ENCODE measurements at places on chromosomes 16 and 17. TPM values are rescaled to one million over a fixed set of nuclear protein-coding genes. Genes with fewer than 3 reads are reported as not detected.

- no peak overlapping the region for H3K4me3 ChIP-seq
- H3K36me3 ChIP-seq: no peaks in the 10 kb centered on the region
- peaks cover 33% of the 10 kb centered on the region for H3K4me1 ChIP-seq
- H3K27ac ChIP-seq: no peak overlapping the region
Observed at GRCh38 chr16:10740845-10741208, 2.8 kb upstream of the NUBP1 start.

DNA sequence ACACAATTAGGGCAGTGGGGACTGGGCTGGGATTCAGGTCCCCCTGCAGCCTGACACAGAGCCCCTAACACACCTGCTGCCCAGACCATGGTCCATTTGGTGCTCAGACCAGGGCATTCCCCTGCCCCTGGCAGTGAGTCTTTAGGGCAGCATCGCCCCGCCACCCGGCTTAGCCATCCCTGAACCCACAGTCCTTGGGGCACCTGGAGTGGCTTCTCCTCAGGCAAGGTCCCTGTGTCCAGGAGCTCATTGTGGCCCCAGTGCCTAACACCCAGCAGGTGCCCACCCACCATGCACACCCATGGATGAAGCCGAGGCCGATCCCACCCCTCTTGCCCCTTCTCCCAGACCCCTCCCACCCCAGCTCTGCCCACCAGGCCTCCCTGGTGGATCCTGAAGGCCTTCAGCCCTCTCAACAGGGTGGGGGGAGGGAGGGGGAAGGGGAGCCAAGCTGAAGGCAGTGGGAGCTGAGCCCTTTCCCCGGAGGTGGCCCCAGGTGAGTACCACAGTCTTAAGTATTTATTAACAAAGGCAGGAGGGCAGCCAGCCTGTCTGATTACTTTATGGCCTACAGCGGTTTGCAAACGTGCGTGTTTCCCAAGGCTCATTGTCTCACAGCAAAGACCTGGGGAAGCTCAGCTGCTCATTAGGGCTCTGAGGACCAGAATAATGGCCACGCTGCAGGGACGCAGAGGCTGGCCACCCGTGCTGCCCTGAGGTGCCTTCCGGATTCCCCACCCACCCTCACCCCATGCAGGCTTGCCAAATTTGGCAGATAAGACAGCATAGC, 38.5 kb downstream of the RBFOX3 start:
- DNase-seq: no peak
- no peak overlapping the region for H3K4me3 ChIP-seq
- no peaks in the 10 kb centered on the region for H3K27me3 ChIP-seq
- H3K27ac ChIP-seq: no peak overlapping the region
- no peaks in the 10 kb centered on the region for H3K4me1 ChIP-seq
- H3K36me3 ChIP-seq: no peaks in the 10 kb centered on the region

DNA sequence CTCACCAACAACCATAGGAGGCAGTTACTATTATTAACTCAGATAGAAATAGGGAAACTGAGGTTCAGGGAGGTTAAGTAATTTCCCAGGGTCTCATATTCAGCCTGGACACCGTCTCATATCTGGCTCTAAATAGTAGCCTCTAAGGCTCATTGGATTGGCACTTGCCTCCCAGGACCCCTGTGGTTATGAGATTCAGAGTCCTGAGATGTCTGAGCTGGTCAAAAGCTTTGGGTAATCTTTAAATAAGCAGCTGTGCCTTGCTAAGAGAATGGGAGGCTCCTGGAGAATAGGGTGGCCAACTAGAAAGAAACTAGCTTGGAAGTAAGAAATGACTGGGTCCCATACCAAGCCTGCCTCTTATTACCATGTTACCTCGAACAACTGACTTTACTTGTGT, 50.3 kb upstream of the CRHR1 start:
- H3K4me1 ChIP-seq: no peaks in the 10 kb centered on the region
- H3K36me3 ChIP-seq: no peaks in the 10 kb centered on the region
- no peaks in the 10 kb centered on the region for H3K27me3 ChIP-seq
- H3K27ac ChIP-seq: no peak overlapping the region

DNA sequence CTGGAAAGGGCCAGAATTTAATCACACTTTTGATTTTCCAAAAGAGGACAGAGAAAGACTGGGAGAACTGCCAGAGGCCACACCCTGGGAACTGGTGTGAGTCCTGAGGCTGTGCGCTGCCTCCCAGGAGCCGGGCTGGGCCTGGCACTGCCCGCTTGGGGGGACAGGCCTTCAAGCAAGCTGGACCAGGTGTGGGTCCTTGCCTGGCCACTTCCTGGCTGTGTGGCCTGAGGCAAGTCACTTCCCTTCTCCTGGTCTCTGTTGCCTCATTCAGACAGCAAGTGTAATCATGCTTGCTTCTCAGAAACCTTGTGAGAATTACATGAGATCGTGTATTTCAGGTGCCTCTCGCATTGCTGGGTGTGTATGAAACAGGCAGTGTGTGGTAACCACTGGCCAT, 143.0 kb downstream of the SNX29 start:
- no peaks in the 10 kb centered on the region for H3K4me1 ChIP-seq
- no peak overlapping the region for H3K27ac ChIP-seq
- DNase-seq: no peak
- H3K4me3 ChIP-seq: no peak overlapping the region
- no peaks in the 10 kb centered on the region for H3K36me3 ChIP-seq
- H3K27me3 ChIP-seq: no peaks in the 10 kb centered on the region

- H3K27ac ChIP-seq: no peak overlapping the region
- no peak overlapping the region for H3K4me3 ChIP-seq
- no peak for DNase-seq
- no peaks in the 10 kb centered on the region for H3K4me1 ChIP-seq
Observed at GRCh38 chr17:51672065-51672464, 411.7 kb downstream of the UTP18 start.

GRCh38 chr17:82098939-82099763, 1.1 kb upstream of the FASN start:
- H3K4me1 ChIP-seq: peaks cover 20% of the 10 kb centered on the region
- DNase-seq: no peak
- peak overlapping the region; percentile 78 for H3K27ac ChIP-seq
- H3K36me3 ChIP-seq: no peaks in the 10 kb centered on the region
- peak overlapping the region; percentile 66 for H3K4me3 ChIP-seq

DNA sequence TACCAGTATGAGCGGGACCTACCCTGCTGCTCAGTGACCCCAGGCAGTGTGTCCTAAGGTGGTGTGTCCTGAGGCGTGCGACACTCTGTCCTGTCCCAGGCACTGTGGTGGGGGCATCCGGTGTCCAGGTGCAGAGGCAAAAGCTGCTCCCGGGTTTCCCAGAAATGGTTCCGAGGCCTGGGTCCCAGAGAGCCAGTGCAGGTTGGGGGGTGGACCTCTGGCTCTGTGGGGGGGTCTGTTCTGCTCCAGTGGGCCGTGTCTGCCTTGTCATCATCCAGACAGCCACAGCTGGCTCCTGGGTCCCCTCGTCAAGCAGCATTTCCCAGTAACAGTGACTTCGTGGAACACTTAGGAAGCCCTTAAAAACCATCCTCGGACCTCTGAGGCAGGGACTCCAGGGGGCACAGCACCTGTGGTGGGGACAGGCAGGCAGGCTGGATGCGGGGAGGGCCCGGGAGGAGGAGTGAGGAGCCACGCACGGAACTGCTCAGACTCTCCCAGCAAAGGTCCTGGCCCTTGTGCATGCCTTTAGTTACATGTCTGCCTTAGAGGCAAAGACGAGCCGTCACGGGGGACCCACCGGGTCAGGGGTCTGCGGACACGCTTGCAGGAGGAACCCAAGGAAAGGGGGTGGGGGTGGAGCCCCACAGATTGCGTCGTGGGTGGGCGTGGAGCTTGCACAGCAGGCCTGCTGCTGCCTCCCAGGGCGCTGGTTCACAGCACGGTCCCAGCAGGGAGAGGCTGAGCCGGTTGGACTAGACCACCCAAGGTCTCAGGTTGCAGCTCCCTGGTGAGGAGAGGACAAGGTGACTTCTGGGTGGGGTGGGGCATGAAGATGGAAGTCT, 5.6 kb downstream of the SLC16A3 start:
- H3K4me3 ChIP-seq: no peak overlapping the region
- no peaks in the 10 kb centered on the region for H3K36me3 ChIP-seq
- H3K4me1 ChIP-seq: peaks cover 60% of the 10 kb centered on the region
- no peak for DNase-seq
- H3K27ac ChIP-seq: no peak overlapping the region

GRCh38 chr16:21157632-21158031, 842 bp upstream of the LDAF1 start:
- H3K27me3 ChIP-seq: no peaks in the 10 kb centered on the region
- peak overlapping the region; percentile 73 for H3K4me3 ChIP-seq
- no peak for DNase-seq
- H3K27ac ChIP-seq: no peak overlapping the region
- no peaks in the 10 kb centered on the region for H3K36me3 ChIP-seq

GRCh38 chr17:19239544-19239943, 2.4 kb downstream of the EPN2 start:
- no peak overlapping the region for H3K4me3 ChIP-seq
- no peak for DNase-seq
- H3K27me3 ChIP-seq: no peaks in the 10 kb centered on the region
- H3K36me3 ChIP-seq: no peaks in the 10 kb centered on the region
- peaks cover 5% of the 10 kb centered on the region for H3K4me1 ChIP-seq

GRCh38 chr17:1965556-1966273, 59.4 kb downstream of the RTN4RL1 start:
- H3K36me3 ChIP-seq: no peaks in the 10 kb centered on the region
- H3K4me3 ChIP-seq: no peak overlapping the region
- no peaks in the 10 kb centered on the region for H3K27me3 ChIP-seq
- H3K27ac ChIP-seq: no peak overlapping the region
- DNase-seq: no peak

DNA sequence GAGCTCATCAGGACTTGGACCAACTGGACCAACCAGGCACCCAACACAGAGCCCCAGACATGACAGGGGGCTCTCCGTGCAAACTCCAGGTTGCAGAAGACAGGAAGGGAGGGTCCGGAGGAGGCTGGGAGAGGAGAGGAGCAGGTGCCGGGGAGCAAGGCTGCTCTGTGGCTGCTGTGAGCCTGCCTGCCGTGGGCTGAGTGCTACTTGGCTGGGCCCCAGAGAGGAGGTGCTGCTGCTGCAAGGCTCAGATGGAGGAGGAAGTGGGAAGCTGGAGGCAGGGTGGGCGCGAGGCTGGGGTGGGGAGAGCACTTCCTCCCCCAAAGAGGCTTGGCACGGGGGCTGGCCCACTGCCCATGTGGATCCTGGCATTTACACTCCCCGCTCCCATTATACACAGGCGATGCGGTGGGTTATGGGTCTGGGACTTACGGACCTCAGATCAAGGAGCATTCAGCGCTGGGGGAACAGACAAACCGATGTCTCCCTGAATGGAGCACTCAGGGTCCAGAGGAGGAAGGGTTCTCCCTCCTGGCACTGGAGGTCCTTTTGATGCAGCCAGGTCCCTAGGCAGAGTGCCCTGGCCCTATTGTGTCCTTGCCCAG, 15.9 kb downstream of the EPOP start:
- no peaks in the 10 kb centered on the region for H3K36me3 ChIP-seq
- no peak for DNase-seq
- no peak overlapping the region for H3K27ac ChIP-seq
- peaks cover 10% of the 10 kb centered on the region for H3K27me3 ChIP-seq
- H3K4me1 ChIP-seq: peaks cover 11% of the 10 kb centered on the region

DNA sequence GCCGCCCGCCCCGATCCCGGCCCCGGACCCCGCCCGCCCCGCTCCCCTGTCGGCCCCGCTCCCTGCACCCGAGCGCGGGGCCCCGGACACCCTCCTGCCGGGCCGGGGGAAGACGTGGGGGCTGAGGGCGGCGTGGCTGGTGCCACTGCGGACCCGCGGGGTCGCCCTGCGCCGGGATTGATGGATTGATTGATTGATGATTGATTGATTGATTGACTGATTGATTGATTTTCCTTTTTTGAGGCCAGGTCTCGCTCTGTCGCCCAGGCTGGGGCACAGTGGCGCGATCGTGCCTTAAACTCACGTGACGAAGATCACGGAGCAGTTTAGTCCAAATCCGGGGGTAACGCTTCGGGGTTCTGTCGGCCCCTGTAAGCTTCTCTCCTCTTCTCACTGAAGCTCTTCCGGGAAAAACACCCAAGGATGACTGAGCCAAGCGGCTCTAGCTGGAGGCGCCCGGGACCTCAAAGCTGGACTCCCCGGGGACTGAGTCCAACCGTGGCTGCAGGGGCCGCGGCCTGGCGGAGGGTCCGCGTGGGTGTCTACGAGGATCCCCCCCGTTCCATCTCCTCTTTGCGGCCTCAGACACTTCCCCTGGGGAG, 40.2 kb upstream of the BHLHA9 start:
- no peaks in the 10 kb centered on the region for H3K36me3 ChIP-seq
- no peak overlapping the region for H3K27ac ChIP-seq
- no peak overlapping the region for H3K4me3 ChIP-seq
- no peaks in the 10 kb centered on the region for H3K27me3 ChIP-seq
- H3K4me1 ChIP-seq: peaks cover 11% of the 10 kb centered on the region

DNA sequence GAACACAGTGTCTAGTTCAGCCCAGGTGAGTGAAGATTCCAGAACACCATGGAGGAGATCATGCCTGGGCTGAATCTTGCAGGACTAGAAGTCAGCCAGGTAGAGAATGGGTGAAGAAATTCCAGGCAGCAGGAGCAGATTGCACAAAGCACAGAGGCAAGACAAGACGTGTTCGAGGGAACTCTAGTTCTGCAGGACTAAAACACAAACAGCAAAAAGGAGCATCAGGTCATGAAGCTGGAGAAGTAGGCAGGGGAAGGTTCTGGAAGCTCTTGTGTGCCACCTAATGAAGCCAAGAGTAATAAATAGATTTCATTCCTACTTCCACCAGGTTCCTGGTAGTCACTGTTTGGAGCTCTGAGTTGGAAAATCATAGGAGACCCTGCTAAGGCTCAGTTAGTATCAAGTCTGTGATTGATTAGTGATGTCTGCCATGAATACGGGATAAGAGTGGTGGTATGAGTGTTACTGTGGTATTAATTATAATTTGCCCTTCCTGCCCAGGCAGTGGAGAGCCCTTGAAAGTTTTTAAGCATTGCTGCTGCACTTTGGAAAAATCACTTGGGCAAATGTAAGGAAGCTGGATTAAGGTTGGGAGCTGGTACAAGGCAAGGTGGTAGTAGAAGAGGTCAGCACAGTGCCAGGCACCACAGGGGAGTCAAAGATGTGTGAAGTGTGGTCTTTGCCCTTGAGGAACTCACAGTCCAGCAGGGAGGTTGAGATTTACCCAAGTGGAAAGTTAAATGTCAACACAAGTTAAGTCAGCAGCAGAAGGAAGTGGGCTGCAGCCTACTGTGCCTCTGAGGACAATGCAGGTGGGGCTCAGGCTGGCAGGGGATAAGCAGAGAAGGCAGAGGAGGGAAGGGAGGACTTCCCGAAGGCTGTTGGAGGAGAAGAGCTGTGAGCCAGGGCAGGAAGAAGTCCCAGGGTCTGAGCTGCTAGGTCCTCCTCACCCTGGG, 13.5 kb upstream of the FOXN1 start:
- H3K36me3 ChIP-seq: no peaks in the 10 kb centered on the region
- H3K27me3 ChIP-seq: no peaks in the 10 kb centered on the region
- H3K4me3 ChIP-seq: no peak overlapping the region
- H3K27ac ChIP-seq: no peak overlapping the region
- no peak for DNase-seq

Gene CHAD
- total RNA-seq: not detected

Gene KRTAP3-2
- total RNA-seq: not detected

Gene SLC5A11
- 0.70 TPM for total RNA-seq

Data from CD4-positive, alpha-beta memory T cell (primary cell).